ENCODE measurements at places on chromosomes 12 and 14.
A peak's percentile ranks its signal among the peaks of the same experiment; 100 is the strongest.

DNA sequence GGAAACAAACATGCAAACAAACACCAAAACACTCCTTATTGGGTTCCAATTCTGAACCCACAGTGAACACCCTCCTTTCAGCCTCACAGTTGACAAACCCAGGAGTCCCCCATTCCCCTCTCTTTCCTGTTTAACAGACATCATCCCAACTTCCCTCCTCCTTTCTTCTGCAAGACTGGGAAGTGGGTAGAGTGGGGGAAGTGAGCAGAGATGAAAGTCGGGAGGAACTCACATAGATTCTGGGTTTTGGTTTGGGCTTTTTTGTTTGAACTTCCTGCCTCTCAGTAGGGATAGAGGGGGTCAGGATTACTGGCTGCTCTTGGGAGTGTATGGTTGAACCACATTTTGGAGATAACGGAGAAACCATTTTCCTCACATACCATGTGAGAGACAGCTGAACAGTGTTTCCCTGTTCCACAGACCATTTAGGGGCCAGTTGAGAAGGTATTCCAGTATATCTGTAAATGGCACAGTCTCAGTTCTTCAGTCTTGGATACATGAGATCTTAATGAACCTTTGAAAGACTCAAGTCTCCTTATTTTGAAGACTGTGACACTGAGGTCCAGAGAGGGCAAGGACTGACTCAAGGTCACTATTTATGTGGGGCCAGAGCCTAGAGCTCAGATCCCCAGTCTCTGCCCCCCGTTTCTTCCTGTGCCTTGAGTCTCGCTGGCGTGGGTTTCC is 3.9 kb upstream of the GPR84 start:
- no peak for DNase-seq

DNA sequence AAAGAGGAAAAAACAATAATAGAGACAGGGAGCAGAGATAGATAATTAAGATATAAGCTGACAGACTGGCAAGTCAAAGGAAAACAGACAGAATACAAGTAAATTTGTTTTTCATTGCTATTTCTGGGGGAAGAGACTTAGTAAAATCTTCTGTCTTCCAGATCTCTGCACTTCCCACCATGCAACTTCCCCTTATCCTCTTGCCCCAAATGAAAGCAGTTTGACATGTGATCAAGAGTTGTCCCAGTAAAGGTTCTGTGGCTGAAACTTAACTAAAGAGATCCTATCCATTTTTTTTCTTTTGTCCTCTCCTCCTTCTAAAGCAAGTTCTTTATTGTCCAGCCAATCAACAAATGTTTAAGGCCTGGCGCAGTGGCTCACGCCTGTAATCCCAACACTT is 1.5 kb upstream of the MLF2 start:
- DNase-seq: no peak

GRCh38 chr14:50040401-50040775 is 76.0 kb downstream of the VCPKMT start:
- peak; percentile 81 for DNase-seq

DNA sequence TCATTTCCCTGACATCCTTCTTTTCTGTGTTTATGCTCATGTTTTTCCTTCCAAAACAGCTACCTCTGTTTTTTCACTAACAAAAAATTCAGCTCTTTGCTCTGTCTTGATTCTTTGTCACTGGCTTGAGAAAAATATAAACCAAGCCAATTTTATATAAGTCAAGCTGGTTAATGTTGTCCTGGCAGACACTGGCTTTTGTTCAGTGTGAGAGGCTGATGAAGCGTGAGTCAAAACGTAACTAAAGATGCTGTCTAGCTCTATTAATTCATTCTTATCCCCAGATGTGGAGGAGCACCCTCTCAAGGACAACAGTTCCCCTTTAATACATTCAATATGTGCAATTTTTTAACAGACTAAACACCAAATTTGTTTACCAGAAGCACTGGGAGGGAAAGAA is 15.8 kb downstream of the TSPAN8 start:
- DNase-seq: no peak

DNA sequence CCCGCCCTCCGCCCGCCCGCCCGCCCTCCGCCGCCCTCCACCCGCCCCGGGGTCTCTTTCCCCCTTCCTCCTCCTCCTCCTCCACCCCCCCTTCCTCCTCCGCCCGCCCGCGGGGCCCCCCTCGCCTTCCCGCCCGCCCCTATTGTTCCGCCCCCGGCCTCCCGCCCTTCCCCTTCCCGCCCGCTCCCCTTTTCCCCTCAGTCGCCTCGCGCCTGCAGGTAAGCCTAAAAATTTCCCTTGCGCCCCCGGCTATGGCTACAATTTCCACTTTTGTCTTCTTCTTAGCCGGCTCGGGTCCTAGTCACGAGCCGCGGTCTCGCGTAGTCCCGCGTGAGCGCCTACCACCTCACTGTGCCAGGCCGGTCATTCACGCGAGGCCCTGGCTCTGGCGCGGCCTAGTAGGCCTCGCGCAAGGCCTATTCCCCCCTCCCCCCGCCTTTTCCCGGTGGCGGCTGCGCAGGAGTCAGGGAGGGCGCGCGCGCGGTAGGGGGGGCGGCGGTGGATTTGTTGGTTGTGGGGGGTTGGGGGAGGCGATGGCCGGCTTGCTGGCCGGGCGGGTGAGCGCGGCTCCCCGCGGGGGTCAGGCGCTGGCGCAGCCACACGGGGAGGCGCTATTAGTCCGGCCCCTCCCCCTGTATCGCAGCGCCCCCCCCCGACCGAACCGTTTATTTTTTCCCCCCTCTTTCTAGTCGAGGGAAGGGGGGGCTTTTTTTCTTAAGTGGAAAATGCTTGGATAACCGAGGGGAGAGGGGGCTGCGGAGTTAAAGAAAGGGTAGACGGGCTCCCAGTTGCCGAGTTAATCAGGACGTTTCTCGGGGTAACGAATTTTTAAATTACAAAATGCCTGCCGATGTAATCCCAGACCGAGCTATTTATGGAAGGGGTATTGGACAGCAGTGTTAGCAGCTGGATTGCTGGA is 516 bp downstream of the PCBP2 start:
- peak; percentile 91 for DNase-seq

DNA sequence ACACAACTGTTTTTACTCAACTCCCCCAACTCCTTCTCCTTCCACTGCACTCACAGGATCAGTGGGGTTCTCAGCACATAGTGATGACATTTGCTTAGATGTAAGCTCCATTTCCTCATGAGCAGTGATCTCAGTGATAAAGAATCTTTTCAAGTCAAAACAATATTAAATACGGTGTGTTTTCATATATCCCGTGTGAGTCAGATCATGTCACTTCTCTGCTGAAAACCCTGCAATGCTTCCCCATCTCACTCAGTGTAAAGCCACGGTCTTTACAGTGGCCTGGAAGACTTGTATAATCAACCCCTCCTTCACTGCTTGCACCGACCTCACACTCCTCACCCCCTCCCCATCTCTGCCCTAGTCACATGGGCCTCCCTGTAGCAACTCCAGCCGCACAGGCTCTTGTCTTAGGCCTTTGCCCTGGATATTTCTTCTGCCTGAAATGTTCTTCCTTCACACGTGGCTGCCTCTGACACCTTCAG is 149.7 kb upstream of the ARHGAP5 start:
- DNase-seq: no peak

- DNase-seq: peak; percentile 69
Measured at GRCh38 chr14:61452452-61452851, 131.1 kb downstream of the PRKCH start.

DNA sequence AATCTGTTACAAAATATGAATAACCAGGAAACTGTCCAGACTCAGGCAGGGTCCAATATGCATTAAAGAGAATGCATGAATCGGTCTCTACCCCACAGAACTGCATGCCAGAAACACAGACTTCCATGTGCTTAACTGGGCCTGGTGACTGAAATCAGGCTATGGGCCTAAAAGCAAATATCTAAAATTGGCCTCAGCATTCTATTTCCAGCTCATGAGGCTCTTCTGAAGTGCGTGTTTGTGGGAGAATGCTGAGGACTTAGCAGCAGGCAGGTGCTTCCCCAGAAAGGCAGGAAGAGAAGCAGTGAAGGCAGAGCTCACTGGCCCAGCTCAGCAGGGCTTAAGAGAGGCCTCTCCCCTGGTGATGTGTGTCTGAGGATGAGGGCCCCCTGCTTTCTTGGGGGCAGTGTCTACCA is 48.5 kb downstream of the ADGRD1 start:
- peak; percentile 74 for DNase-seq

DNA sequence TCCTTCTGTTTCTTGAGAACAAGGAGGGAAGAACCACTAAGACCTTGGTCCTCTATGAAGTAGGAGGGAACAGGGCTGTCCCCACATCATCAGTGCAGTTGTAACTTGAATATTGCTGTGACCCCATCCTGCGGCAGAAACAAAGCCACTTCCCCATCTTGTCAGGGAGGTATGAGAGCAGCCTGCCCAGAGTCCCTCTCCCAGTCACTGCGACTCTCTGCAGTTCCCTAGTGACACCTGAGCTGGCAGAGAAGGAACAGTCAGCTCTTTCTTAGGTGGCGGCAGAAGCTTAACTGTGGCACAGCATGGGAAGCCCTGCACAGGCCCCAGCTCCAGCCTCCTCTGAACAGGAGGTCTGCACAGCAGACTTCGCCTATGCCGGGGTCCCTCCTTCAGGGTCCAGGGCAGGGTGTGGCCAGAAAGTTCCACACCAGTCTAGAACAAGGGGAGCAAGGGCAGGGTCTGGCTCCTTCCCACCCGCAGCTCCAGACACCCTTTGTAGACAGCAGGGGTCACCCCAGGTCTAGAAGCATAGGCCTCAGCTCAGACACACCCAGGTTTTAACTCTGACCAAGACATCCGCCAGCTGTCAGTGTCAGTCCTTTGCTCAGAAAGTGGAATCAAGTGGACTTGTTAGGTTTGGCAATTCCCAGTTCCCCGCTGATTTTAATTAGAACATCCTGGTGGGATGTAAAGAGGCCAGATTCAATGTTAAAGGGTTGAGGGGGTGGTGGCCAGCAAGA is 36.8 kb downstream of the DEGS2 start:
- no peak for DNase-seq

DNA sequence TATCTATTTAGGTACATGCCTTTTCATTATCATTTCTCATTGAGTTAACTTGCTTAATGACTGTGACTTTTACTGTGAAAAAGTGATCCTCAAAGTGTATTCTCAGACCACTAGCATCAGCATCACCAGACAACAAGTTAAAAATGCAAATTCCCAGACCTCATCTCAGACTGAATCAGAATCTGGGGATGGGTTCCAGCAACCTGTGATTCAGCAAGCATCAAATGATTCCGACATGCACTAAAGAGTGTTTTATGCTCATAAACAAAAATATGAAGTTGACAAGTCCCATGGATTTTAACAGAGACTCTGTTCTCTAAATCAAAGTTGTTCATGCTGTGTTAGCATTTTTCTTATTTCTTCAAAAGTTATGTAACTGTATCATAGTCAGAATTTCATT is 130.6 kb downstream of the BCAT1 start:
- no peak for DNase-seq

Data from GM12865 (cell line).